Vagina (tissue), 2 donors: ENCODE measurements at places on chromosomes 1 and 21.

GRCh38 chr1:199089393-199090122 is 450.7 kb downstream of the PTPRC start:
- no peak for DNase-seq

- no peak for DNase-seq
Measured at GRCh38 chr1:221576268-221576667, 165.6 kb downstream of the DUSP10 start.

DNA sequence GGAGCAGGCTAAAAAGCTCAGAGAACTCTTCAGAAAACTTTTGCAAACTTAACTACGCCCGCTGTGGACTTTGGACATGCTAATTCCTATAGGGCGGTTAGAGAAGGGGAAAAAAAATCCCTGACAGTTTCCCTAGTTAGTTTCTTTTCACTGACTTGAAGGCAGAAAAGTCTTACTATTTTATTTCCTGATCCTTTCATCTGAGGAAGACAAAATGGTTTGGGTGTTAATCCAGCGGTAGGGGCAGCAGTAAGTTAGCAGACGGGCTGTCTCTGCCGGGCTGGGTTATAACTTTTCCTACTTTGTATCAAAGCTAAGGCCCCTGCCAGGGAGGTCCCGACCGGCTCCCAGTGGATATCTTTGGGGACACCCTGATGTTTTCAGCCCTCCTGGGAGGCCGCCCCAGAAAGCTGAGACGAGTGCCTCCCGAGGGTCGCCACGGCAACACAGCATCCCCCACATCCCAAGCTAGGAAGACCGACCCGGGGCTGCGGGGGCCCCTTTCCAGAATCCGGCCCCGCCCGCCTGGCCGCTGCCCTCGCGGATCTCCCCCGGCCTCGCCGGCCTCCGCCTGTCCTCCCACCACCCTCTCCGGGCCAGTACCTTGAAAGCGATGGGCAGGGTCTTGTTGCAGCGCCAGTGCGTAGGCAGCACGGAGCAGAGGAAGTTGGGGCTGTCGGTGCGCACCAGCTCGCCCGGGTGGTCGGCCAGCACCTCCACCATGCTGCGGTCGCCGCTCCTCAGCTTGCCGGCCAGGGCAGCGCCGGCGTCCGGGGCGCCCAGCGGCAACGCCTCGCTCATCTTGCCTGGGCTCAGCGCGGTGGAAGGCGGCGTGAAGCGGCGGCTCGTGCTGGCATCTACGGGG is 162.6 kb downstream of the RUNX1 start:
- no peak for DNase-seq

GRCh38 chr1:17186216-17186909 is 18.6 kb upstream of the PADI1 start:
- DNase-seq, result peak; percentile 93

DNA sequence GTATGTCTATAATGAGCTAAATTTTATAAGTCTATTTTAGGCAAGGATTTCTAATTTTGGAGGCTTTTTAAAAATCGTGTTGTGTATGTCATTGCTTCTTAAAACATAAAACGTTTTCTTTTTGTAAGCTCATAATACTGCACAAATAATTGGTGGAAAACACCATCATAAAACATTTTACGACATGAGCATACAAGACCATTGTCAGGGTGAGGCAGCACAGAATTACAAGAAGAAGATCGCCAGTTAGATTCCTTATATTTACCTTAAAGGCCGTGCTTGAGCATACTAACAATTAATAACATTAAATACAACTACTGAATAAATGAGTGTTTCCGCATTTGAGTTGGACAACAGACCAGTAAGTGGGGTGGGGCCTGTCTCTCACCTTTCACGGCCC is 19.1 kb upstream of the LMX1A start:
- DNase-seq, result no peak

GRCh38 chr21:32282992-32283391 is 4.1 kb upstream of the MIS18A start:
- peak; percentile 42 for DNase-seq

DNA sequence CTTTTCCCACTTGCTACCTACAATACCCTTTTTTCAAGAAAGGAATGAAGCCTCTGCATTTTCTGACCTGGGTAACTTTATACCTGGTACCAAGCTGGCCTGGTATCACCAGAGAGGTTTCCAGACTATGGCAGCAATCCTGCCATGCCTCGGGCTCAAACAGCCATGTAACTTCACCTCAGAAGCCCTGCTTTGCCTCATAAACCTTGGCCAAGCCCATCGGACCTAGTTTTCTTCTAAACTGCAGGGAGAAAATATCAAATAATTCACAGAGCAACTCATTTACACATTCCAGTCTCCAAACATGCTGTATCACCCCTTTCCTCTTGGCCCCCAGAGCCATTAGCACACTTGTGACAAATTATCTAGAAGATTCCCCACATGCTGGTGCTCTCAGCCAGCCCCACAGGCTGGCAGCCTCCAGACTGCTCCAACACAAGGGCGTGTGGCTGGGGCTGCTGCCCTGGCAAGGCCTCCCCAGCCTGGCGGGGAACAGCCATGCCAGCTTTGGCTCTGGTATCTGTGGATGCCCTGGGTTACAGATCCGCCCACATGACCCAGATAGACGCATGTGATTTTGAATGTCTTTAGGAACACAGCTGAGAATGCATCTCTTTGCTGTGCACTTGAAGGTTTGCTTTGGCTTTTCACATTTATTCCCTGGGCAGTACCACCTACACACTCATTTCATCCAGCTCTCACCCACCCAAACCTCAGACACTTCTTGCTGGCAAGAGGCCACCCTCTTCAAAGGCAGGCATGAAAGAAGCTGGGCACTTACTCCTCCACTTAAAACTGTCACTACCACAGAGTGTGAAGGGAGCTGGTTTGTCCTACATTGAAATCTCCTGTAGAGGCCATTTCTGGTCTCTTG is 70.0 kb upstream of the BCAR3 start:
- no peak for DNase-seq

- no peak for DNase-seq
Measured at GRCh38 chr1:207850621-207851407, 60.1 kb downstream of the CD34 start.

GRCh38 chr1:115225993-115226685 is 111.9 kb downstream of the NGF start:
- DNase-seq, result no peak

- DNase-seq, result no peak
Measured at GRCh38 chr1:199041173-199041914, 402.5 kb downstream of the PTPRC start.

GRCh38 chr1:4118746-4119515 is 218.9 kb upstream of the C1orf174 start:
- DNase-seq, result no peak

DNA sequence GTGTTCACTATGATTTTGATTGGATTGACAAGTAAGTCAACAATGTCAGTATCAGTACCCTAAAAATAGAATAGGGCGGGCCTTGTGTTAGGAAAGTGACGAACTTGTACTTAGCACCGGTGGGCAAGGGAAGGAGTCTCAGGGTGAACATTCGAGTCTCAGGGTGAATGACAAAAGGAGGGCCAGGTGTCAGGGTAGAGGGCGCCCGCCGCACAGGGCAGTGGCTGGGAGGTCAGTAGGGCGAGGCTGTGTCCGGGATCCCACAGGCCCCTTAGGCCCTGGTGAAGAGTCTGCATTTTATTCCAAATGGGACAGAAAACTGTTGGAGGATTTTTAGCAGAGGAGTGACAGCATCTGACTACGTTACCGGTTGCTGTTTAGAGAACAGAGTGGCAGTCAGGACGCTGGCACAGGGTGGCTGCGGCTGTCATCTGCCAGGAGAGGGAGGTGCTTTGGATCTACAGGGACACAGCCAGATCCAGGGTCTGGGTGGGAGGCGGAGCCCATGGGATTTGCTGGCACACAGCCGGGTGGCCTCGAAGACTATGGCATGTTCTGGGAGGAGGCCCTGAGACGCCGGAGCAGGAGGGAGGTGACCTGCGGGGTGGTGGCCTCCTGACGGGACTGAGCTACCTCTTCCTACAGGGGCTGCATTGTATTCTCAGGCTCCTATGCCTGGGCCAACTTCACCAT is 11.0 kb downstream of the AGTRAP start:
- no peak for DNase-seq

GRCh38 chr1:228666686-228667623 is 68.3 kb upstream of the RHOU start:
- DNase-seq, result no peak

DNA sequence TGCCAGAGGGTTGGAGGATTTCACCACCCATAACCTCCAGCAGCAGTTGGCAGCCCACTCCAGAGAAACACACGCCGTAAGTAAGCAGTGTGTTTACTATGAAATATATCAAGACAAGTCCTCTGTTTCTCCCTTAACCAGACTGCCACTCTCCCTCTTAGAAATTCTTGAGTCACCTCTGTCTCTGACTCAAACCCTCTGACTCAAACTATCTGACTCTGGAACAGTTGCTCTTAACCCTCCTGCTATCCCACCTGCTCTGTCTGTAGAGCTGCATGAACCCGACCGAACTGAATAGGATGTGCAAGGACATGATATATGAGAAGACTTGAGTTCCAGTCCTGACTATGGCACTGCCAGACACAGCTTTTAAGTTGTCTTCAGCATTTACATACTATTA is 14.1 kb downstream of the INPP5B start:
- DNase-seq, result no peak

GRCh38 chr1:43340559-43340958 is 2.9 kb downstream of the MPL start:
- DNase-seq, result no peak

DNA sequence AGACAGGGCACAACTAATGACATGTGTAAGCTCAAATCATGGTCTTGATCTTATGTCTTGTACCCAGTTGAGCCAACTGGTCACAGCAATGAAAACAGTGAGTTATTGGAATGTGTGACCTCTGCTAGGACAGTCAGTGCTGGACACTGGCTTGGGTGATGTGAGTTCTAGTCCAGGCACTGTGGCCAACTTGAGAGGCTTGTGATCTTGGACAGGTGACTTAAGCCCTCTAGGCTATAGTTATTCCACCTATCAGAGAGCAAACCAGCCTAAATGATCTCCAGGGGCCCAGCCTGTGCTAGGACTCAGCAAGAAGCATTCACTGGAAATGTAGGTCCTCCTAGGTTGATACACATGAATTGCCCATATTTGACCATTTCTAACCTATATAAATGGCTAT is 1.1 kb downstream of the KCNE2 start:
- DNase-seq, result peak; percentile 58

GRCh38 chr1:7704214-7705047 is 66.7 kb upstream of the VAMP3 start:
- DNase-seq, result no peak

DNA sequence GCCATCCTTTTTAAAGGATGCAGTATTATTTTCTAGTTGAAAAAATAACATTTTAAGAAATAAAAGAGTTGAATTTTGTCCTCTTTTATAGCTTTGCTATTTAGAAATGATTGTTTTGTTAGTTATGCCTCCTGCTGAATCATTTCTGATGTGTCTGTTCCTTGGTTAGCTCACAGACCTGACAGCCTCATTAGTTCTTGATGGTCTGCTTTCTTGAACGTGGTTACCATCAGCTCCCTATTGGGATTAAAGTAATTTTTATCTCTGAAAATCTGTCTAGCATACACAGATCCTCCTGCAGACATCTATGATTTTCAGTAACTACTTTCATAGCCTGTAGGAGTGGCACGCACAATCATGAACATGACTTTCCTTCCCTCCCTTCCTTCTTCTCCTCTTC is 447.6 kb upstream of the B3GALT2 start:
- no peak for DNase-seq

GRCh38 chr1:226687426-226687825 is 51.7 kb downstream of the ITPKB start:
- no peak for DNase-seq

GRCh38 chr1:98854137-98854536 is 150.5 kb downstream of the PLPPR5 start:
- DNase-seq, result no peak

- no peak for DNase-seq
Measured at GRCh38 chr21:17931080-17931479, 111.9 kb upstream of the C21orf91 start.

DNA sequence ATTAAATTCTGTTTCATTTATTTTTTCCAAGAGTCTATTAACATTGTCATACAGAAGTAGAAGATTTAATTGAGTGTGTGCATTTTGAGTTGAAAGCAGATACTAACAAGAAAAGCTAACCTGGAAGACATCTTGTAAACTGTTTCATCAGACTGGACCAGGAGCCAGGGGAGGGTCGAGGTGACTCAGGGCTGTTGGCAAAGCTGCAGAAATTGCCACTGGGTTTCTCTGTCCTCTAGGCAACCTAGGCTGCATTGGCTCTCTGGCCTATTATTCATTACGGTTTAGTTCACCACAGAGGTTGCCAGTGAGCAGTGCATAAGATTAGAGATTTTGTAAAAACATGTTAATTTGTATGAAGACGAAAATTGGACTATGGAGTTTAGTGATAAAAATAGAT is 27.5 kb downstream of the ERG start:
- no peak for DNase-seq

DNA sequence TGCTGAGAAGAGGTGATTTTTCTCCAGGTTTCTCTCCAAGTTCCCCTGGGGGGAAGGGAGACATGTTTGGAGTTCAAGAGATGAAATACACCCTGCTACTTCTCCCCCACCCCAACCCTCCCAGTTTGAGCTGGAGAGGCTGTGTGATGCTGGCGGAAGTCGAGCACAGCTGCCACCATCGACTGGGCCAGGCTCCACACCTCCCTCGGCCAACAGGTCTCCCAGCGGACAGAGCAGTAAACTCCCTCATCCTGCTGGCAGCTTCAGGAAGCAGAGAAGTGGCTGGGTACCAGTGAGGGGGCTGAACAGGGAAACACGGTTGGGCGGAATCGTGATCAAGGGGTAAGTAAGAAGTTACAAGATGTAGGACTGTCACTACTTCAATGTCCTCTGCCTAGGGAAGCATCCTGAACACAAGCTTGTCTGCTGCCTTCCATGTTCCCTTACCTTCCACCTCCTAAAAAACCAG is 6.6 kb upstream of the NHLH1 start:
- DNase-seq, result no peak

DNA sequence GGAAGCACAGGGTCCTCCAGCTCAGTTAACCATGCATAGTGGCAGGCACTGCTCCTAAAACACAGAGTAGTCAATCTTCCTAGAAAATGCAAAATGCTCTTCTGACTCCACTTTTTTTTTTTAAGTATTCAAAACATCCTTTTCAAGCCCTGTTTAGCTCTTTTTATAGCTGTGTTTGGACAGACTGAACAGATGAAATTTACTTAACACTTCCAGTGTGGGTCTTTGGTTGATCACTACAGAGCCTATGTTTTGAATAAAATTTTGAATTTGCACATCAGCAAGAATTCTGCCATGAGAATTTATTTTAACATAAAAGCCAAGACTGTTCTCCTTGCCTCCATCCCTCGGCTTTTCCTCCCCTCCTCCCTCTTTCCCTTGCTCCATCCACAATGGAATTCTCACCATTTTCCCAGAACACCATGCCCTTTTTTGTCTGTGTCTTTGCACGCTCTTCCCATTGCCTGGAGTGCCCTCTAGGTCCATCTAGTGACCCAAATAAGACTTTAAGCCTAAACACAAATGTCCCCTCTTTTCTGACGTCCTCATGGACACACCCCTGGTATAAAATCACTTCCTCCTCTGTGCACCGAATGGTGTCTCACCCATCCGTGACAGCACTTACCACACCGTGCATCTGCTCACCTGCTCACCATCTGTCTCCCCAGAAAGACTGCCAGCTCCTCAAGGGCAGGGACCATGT is 24.0 kb upstream of the CPT2 start:
- no peak for DNase-seq
